Activated T-helper 1 cell treated with anti-CD3 and anti-CD28 coated beads, Interleukin-12 subunit alpha, Interleukin-12 subunit beta, Interleukin-2, Interleukin-4 antibody, amounts not matched to agents 30 ng/mL and 10 ng/mL and 1 ng/mL, durations not matched to agents 14 hours and 24 hours and 36 hours (primary cell): ENCODE measurements at places on chromosomes 5 and 9. TPM values are rescaled to one million over a fixed set of nuclear protein-coding genes. Genes with fewer than 3 reads are reported as not detected.

HRCT1 gene
- total RNA-seq, result not detected in 2 replicates

JAK2 gene
- 30.8 and 32.0 TPM in 2 replicates for total RNA-seq

FOXD4L3 gene
- total RNA-seq, result 0.17 TPM in 1 of 2 replicates, not detected in the other

GFI1B gene
- total RNA-seq, result not detected in 2 replicates

GRCh38 chr5:102961671-102962070, 158.3 kb downstream of the GIN1 start:
- H3K27ac ChIP-seq, result no peak overlapping the region
- no peak for DNase-seq
- H3K36me3 ChIP-seq, result peaks cover 18% of the 10 kb centered on the region
- H3K27me3 ChIP-seq, result no peaks in the 10 kb centered on the region
- no peaks in the 10 kb centered on the region for H3K4me1 ChIP-seq

- no peak overlapping the region for H3K4me3 ChIP-seq
- no peak for DNase-seq
- peaks cover 22% of the 10 kb centered on the region for H3K27me3 ChIP-seq
- no peak overlapping the region for H3K27ac ChIP-seq
- H3K36me3 ChIP-seq, result no peaks in the 10 kb centered on the region
Measured at GRCh38 chr9:105188746-105189145, 55.7 kb upstream of the SLC44A1 start.

DNA sequence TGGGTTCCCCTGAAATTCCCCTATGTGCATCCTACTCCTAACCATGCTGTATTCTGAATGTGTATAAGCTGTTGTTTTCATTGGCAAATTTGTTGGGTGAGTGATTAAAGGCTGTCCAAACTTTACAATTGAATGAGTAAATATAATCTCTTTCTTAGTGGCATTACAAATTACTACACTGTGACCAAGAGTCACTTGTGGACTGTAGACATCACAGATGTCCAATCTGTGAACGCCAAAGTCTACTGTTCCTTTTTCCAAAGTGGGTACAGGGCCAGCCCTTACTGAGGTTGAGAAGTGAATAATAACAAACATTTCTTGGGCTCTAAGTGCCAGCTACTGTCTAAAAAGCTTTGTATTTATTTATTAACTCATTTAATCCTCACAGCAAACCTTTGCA, 29.7 kb downstream of the MTMR12 start:
- no peaks in the 10 kb centered on the region for H3K27me3 ChIP-seq
- no peak for DNase-seq
- H3K27ac ChIP-seq, result no peak overlapping the region
- peaks cover 20% of the 10 kb centered on the region for H3K36me3 ChIP-seq

- no peaks in the 10 kb centered on the region for H3K4me1 ChIP-seq
- no peaks in the 10 kb centered on the region for H3K36me3 ChIP-seq
- peaks cover 4% of the 10 kb centered on the region for H3K27me3 ChIP-seq
- H3K4me3 ChIP-seq, result no peak overlapping the region
Measured at GRCh38 chr5:169494941-169495548, 88.5 kb upstream of the SPDL1 start.

- no peak for DNase-seq
- no peak overlapping the region for H3K27ac ChIP-seq
- no peaks in the 10 kb centered on the region for H3K27me3 ChIP-seq
- no peaks in the 10 kb centered on the region for H3K4me1 ChIP-seq
Measured at GRCh38 chr9:116262448-116262847, 108.9 kb downstream of the PAPPA start.

DNA sequence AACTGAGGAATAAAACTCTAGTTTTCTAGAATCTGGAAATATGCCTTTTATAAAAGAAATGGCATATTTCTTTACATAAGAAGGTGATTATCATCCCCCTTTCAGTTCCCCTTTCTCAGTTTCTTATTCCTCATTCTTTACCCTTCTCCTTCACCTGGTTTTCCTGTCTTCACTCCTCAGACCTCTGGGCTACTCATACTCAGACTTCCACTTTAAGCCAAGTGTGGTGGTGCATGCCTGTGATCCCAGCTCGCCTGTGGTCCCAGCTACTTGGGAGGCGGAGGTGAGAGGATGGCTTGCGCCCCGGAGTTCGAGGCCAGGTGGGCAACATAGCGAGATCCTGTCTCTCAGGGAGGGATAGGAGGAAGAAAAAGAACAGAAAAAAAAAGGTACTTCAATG, 57.2 kb downstream of the RANBP6 start:
- no peaks in the 10 kb centered on the region for H3K27me3 ChIP-seq
- peaks cover 3% of the 10 kb centered on the region for H3K4me1 ChIP-seq
- H3K36me3 ChIP-seq, result peaks cover 5% of the 10 kb centered on the region

- no peak overlapping the region for H3K27ac ChIP-seq
- no peaks in the 10 kb centered on the region for H3K27me3 ChIP-seq
- DNase-seq, result no peak
- no peaks in the 10 kb centered on the region for H3K4me1 ChIP-seq
- H3K36me3 ChIP-seq, result peaks cover 21% of the 10 kb centered on the region
- no peak overlapping the region for H3K4me3 ChIP-seq
Measured at GRCh38 chr9:99970481-99970880, 64.0 kb downstream of the STX17 start.
